ENCODE measurements at places on chromosomes 6 and 20.
A peak's percentile ranks its signal among the peaks of the same experiment; 100 is the strongest.

DNA sequence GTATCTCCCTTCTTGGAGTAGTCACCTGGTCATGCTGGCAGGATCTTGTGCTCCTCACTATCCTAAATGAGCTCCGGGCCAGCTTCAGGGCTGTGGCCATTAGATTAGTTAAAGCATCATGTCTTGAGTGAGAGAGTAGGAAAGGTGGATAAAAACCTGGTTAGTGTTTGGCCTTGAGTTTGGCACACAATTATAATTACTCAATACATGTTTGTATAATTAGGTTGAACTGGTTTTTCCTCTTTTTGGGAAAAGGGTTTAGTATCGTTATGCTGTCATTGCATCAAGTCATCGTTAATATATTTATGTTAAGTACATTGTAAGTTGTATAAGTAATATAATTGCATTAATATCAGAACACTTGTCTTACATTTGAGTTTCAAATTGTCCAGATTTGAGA lies 126.3 kb downstream of the CDKAL1 start:
- DNase-seq: no peak

- no peak for DNase-seq
Observed at GRCh38 chr6:63997221-63997620, 361.6 kb downstream of the PHF3 start.

DNA sequence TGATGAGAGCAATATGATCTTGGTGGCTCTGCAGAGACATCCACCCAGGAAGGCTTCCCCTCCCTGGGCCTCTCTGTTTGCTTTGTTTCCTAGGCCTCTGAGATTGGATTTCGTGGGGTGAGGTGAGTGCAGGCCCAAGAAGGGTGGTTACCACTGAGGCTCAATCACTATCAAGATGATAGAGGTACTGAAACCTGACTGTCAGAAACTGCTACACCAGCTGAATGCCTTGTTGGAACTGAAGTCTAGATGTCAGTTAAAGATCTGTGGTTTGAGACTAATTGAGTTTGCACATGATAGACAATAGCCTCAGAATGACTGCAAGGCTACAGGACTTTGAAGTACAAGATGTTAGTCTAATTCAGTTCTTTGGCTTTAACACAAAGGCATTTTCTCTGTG lies 15.2 kb downstream of the VNN1 start:
- no peak for DNase-seq

DNA sequence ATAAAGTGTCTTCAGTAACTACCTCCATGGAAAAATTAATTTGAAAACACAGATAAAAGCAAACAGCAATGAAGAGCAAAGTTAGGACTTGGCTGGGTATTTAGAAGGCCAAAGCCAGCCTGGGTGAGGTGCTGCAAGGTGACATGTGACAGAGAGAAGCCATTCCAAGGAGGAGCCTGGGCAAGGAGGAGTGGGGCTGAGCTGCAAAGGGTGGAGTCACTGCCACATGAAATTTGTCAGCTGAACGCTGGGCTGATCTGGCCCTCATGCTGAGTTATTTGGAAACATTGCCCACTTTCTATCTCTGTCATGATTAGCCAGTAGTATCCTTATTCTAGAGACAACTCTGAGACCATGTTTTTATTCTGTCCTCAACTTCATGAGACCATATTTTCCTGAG lies 76.3 kb downstream of the PERP start:
- no peak for DNase-seq

DNA sequence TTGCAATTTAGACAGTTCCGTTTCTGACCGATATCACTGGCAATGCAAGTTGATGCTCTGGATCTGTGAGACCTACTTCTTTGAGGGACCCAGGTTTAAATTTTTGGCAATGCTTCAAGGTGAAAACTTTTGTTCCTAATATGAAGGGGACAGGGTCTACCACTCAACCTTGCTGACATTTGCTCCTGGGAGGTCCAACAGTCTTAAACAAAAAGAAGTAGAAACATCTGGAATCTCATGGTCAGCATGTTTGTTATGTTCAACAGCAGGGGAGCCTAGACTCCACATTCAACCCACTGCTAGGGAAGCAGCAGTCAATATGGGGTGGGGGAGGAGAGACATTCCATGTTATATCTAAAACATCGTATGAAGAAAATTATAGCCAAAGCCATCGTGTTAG lies 196.4 kb downstream of the SIM1 start:
- DNase-seq: no peak

DNA sequence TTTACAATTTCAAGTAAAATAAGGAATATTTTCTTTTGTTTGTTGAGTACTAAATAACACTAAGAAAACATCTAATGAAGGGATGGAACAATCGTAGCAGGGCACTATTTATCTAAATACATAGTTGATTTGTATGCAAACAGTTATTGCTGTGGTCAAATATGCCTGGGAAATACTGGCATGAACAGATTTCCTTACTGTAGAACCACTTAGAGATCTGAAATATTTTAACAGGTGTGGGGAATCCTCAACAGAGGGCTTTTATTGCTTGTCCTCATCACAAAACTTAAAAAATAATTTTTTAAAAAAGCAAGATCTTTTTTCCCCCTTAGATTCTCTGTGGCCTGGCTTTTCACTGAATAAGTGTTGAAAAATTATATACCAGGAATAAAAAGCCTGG lies 233.0 kb upstream of the FAM83B start:
- DNase-seq: no peak

DNA sequence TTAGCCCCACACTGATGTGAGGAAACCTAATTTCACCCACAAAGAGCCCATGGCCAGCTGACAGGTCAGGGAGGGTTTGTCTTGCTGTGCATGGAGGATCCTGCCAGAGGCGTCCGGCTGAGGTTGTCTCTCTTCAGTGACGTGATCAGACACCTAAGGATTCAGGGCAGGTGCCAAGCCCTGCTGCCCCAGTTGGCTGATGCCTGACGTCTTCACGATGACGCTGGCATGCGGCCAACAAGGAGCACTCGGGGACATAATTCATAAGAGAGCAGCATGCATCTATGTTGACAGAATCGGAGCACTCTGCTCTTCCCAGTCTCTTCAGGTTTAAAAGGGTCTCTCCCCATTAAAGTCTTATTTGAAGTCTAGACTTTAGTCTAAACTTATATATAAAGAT lies 47.8 kb downstream of the PSMB1 start:
- no peak for DNase-seq

DNA sequence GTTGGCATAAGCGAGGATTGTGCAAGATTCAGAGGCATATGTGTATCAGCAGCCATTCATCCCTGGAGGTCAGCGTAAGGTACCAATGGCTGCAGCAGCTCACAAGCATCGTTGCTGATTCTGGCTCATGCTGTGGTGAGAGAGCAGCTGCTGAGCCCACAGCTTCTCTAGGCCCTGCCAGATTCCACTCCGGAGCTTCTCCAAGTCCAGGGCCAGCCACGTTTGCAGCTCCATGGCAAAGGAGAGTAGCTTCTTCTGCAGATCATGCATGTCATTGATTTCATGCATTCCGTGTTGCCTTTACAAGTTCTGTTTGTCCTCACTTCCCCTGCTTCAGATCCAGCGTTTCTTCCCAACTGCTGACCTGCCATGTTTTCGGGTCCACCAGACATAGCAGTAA lies 474.8 kb upstream of the ID4 start:
- no peak for DNase-seq

DNA sequence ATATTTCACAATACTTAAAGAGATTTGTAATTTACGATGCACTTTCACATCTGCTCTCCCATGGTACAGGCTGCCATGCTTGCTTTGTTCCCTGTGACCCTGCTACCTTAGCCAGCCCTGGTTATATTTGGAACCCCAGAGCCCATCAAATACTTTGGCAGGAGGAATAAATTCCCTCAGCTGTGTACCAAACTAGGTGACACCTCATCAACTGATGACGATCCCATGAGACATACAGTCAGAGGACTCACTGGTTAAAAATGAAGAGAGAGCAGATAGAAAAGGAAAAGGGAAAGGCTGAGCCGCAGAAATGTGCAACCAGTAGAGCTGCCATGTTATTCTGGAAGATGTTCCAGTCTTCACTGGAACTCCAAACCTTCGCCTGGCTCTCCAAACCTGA lies 120.0 kb downstream of the SIM1 start:
- no peak for DNase-seq

GRCh38 chr6:152983637-152984512 lies 1.0 kb upstream of the FBXO5 start:
- DNase-seq: peak; percentile 64

DNA sequence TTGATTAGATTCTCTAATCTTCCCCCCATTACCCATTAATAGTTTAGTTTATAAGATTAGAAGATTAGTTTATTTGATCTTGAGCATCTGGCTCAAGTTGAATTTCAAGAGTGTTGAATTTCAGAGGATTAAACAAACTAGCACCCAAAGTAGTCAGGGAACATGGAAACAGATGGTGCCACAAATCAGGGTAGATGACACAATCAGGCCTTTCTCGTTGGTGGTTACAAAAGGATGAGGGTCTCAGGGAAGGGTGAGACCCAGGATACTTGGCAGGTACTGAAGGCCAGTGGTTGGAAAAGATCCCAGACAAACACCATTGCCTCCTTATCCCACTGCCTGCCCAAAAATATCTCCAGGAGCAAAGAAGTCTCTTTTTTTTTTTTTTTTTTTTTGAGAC lies 29.5 kb upstream of the ADGRF1 start:
- DNase-seq: no peak

DNA sequence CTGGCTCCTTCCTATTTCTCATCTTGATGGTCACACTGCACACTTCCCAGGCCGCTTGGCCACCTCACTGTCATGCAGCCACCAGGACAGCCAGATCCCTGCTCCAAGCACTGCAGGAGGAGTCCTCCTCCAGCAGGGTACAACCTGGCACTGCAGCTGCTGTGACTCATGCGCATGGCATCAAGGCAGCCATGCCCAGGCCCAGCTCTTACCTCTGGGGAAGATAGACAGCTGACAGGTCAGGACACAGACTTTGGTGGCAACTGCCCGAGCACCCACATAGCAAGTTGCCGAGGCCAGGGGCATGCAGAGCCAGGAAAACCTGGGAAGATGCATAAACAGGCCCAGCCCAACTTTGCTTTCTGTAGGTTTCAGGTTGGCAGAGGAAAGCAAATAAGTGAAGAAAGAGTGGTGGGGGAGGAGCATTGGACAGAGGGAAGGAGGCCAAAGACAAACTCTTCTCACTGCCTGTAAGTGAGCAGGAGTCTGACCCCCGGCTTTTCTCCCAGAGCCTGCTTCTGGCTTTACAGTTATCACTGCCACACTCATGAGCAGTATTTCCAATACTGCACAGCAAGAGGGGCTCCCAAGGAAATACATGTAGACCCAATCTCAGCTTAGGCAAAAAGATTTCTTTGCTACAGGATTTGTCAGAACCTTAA lies 38.8 kb downstream of the SLC22A3 start:
- DNase-seq: peak; percentile 19

DNA sequence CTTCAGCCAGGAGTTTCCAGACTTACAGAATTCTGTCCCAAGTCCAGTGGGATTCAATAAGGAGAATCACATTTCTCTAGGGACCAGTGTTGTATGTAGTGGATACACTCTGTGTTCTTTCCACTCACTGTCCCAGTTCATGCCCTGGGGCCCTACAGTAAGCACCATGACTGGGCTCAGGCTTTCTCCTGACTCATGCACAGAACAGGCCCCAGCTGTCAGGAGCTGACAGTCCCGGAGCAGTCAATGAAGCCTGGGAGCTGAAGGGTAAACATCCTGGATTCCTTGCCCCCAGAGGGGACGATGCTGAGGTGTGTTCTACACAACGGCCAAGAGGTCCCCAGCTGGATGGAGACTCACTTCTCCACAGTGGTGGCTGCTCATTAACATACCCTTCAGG lies 40.2 kb upstream of the LRFN2 start:
- no peak for DNase-seq

DNA sequence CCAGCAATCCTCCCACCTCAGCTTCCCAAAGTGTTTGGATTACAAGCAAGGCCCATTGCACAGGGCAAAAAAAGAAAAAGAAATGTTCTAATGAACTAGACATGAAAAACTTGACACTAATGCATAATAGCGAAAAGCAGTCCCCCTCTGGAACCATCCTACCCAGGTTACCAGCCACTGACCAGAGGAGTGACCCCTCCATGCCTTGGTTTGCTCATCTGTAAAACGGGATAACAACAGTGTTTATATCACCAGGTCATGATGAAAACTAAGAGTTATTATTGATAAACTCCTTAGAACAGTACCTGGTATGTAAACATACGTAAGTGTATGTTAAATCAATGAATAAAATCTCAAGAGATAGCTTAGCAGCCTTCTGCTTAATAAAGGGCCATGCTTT lies 3.3 kb upstream of the NHSL1 start:
- DNase-seq: no peak

DNA sequence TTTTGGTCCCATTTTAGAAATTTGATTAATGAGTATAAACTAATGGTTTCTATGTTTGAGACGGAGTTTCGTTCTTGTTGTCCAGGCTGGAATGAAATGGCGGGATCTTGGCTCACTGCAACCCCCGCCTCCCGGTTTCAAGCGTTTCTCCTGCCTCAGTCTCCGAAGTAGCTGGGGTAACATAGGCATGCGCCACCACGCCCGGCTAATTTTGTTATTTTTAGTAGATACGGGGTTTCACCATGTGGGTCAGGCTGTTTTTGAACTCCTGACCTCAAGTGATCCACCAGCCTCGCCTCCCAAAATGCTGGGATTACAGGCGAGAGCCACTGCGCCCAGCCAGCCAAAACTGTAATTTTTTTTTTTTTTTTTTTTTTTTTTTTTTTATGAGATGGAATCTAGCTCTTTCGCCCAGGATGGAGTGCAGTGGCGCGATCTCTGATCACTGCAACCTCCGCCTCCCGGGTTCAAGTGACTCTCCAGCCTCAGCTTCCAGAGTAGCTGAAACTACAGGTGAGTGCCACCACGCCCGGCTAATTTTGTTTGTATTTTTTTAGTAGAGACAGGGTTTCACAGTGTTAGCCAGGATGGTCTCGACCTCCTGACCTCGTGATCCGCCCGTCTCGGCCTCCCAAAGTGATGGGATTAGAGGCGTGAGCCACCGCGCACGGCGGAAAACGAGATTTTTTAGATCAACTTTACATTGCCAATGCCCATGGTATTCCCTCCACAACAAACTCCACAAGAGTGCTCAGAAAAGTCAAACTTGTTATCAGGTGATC lies 127.8 kb downstream of the HFE start:
- DNase-seq: no peak

- no peak for DNase-seq
Observed at GRCh38 chr6:90297115-90297866, 648 bp upstream of the BACH2 start.
